ENCODE measurements at places on chromosomes 4 and X.

DNA sequence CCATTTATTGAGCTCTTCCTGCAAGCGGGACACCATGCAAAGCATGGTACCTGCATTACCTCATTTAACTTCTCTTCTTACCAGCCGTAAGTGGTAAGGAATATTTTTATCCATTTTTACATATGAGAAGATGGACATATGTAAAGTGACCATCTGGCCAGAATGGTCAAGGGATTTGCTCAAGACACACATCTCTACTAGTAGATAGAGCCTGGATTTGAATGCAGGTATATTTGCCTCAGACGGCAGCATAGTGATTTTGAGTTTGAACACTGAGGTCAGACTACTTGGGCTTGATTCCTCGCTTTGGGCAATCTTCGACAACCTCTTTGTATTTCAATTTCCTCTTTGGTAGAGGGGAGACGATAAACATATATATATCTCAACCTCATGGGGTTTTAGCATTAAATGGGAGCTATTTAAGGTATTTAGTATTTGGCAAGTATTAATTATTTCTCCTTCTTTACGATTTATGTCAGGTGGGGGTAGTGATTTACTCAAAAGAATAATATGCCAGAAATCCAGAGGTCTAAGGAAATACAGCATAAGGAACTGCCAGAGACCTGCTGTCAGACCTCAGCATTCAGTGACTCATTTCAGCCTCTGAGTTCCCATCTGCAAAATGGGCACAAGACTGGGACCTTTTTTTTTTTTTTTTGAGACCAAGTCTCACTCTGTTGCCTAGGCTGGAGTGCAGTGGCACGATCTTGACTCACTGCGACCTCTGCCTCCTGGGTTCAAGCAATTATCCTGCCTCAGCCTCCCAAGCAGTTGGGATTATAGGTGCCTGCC is 34.6 kb upstream of the CHRNA9 start:
- DNase-seq: peak; percentile 52

GRCh38 chrX:44908153-44908552 is 35.2 kb downstream of the KDM6A start:
- no peak for DNase-seq

DNA sequence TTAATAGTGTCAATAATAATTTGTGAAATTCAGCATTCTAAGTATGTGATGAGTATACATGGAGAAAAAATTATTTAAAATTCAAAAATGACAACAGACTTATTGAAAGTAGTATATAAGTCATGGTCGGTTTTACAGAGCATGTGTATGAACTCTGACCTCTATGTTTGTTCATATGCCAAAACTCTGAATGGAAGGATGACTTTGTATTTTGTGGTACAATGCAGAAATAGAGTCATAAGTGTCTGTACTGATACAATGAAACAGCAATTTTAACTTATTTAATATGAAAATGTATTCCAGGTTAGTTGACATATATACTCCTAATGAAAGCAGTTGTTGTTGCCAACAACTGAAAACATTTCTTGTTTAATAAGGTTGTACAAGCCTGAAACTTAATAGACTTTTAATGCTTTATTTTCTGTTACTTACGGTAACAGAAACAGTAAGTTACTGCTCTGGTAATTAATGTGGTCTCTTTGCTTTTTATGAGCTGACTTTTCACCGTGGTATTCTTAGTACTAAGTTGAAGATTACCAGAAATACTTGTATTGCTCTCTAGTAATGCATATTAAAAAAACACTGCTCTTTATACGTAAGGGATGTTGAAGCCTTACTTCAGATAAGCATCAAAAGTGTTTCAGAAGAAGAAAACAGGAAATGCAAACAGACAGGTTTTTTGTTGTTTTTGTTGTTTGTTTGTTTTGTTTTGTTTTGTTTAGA is 1.9 kb downstream of the UBE2K start:
- DNase-seq: peak; percentile 36

DNA sequence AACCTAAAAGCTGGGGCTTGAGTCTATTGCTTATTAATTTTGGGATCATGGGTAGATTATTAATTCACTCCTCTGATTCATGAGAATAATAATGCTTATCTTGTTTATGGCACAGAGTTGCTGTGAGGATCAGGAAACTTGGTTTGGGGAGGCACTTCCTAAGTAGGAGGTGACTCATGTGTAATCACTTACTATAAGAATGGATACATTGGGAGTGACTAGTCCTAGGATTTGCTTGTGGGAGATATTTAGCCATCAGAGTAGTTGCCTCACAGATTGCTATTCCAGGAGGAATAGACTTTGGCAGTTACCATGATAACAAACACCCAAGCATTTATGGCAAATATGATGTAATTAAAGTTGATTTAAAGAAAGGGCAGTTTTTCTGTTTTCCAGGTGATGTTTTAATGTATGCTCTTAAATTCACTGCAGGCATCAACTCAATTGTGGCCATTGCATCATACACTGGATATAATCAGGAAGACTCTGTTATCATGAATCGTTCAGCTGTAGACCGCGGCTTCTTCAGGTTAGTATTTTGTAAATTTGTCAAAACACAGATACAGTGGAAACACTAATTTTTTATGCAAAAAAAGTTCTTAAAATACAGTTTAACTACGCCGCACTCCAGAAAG is 41.9 kb downstream of the POLR2B start:
- no peak for DNase-seq

DNA sequence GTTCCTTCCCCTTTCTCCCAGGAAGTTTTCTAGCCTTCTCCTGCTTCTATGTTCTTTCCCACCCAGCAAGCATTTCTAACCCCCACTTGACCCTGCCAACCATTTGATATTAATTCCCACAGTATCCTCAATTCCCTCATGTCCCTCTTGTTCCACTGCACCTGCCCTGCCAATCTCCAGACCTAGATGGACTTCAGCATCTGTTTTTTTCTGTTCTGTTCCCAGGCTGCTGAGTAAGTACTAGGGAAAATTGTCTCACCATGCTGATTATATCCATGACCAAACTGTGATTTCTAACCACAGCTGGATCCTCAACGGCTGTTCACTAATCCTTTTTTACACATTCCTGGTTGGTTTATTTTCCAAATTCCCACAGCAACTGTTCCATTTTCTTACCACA is 37.7 kb downstream of the CLCN5 start:
- DNase-seq: no peak

DNA sequence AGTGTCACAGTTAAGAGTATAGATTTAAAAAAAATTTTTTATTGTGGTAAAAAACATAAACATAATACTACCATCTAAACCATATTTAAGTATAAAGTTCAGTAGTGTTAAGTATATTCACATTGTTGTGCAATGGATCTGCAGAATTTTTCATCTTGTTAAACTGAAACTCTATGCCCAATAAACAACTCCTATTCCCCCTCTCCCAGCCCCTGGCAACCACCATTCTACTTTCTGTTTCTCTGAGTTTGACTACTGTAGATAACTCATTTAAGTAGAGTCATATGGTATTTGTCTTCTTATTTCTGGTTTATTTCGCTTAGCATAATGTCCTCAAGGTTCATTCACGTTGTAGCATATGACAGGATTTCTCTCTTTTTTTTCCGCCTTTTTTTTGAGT is 112.4 kb downstream of the PTTG2 start:
- DNase-seq: no peak

GRCh38 chrX:38166478-38167083 is 54.1 kb downstream of the SRPX start:
- no peak for DNase-seq

- peak; percentile 55 for DNase-seq
Measured at GRCh38 chr4:7967501-7968261, 28.0 kb upstream of the AFAP1 start.

GRCh38 chr4:140106289-140106844 is 47.6 kb downstream of the MAML3 start:
- no peak for DNase-seq

DNA sequence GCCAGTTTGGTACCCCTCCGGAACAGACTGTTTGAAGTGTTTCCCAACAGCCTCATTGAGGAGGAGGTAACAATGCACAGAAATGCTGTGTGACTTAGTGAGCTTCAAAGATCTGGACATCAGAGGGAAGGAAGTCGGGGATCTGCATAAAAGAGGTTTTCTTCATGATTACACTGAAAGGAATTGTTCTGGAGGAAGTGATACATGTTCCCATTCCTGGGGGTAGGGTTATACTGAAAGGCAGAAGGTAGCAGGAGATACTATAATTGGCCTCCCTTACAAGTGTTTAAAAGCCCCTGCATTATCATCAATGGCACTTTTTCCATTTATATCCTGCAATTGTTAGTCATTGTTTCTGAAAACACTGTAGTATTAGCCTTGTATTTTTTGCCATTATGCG is 94.0 kb upstream of the DKK2 start:
- no peak for DNase-seq

GRCh38 chr4:13263967-13264525 is 220.1 kb downstream of the RAB28 start:
- DNase-seq: no peak

GRCh38 chr4:10072420-10073017 is 44.1 kb downstream of the WDR1 start:
- peak; percentile 41 for DNase-seq

- no peak for DNase-seq
Measured at GRCh38 chr4:84492737-84493091, 6.4 kb downstream of the NKX6-1 start.

- no peak for DNase-seq
Measured at GRCh38 chrX:112814496-112814895, 26.1 kb downstream of the AMOT start.

DNA sequence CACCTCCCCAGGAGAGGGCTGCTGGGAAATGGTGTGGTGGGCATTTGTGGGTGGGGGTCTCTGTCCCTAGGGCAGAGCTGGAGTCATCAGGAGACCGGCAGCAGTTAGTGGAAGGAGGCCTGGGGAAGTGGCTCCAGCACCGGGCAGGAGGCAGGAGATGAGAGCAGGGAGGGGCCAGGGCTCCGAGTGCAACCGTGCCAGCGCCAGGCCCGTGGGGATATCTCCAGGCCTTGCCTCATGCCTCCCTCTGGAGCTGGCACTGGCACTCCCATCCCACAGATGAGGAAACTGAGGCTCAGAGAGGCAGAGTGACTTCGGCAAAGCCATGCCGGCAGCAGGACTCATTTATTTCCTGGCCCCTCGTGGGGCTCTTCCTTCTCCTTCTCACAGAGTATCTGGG is 83.5 kb downstream of the HMX1 start:
- DNase-seq: no peak

DNA sequence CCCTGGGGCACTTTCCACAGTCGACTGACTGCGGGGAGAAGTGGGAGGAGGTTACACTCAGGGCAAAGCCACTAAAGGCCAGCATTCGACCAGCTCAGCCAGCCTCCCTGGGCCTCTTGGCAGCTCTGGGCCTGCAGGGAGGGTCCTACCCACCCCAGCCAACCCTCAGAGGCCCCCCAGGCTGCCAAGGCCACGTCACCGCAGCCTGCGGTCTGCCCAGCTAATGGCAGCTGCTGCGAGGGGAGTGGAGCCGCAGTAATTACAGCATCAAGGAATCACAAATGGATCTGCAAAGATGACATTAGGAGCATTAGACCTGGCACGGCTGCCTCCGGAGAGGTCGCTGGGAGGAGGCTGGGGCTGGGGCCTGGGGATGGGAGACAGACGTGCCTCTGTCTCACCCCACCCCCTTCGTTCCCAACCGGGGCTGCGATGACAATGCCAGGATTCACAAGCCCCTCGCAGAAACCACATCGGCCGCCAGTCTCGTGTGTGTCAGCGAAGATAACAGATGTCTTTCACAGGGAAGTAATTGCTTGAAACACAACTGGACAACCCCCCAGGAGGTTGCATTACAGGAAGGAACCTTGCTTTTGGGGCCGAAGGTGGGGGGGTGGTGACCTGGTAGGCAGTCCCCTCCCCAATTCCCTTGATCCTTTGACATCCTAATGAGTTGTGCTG is 367.6 kb downstream of the BCOR start:
- DNase-seq: no peak

- no peak for DNase-seq
Measured at GRCh38 chrX:110001740-110002299, 1.1 kb upstream of the TMEM164 start.

DNA sequence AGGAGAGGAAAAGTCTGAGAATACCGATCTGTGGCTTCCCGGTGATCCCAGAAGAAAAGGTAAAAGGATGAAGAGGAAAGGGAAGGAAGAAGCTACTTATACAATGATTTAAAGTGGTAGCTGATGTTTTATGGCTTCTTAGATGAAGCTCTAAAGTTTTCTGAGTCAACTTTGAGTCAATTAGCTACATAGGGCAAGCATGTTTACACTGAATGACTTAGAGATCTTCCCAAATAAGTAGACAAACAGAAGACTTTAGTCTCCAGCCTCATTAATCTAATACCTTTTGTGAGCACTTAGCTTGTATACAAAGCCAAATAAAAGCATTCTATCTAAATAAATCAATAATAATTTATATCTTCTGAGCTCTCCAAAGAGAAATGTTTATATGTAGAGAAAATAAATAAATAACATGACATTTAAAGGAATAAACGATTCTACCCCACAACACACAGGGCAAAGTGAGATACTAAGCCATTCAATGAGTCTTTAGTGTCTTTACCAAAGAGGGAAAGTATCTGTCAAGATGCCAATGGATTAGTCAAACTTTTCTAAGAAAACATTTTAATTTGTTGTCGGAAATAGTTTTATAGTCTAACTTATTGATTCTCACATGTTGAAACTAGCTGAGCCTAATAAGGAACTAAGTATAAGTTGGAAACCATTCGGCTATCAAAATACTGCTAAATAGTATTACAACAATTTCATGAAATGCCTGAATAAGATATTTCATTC is 46.0 kb upstream of the TMEM184C start:
- no peak for DNase-seq

GRCh38 chrX:46737462-46737861 is 21.5 kb downstream of the SLC9A7 start:
- DNase-seq: no peak

DNA sequence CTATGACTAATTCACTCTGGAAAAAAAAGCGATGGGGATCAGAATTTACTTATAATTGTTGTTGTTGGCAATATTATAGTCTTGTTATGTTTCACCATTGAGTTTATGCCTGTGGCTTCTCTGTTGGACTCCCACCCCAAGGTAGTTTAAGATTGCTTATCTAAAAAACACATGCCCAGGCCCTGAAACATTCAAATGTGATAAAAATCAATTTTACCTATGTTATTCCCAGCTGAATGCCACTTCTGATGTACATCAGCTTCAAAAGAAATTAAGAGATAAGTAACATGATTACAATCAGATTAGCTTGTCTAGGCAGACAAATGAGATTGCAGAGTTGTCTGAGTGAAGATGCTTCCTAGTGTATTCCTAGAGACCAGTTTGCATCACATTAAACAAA is 484.7 kb downstream of the PCDH7 start:
- no peak for DNase-seq

DNA sequence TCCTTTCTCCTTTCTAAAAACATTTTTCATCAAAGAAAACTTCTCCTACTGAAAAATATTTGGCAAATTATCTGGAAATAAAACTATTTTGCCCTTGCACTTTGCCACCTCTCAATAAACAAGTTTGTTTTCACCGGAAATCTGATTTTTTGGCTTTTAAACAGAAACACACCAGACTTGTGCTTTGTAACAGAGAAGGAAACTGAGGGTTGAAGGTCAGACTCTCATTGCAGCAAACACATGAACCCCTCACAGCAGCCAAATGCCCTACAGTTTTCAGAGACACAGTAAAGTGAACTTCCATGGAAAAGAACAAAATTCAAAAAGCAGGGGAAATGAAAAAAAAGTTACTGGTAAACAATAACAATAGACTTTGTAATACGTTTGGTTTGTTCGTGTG is 95.6 kb upstream of the WDR17 start:
- no peak for DNase-seq

GRCh38 chr4:188466001-188466400 is 326.8 kb downstream of the TRIML1 start:
- DNase-seq: no peak

Data from CD8-positive, alpha-beta T cell (primary cell).